ENCODE measurements at places on chromosomes 6 and 20.

DNA sequence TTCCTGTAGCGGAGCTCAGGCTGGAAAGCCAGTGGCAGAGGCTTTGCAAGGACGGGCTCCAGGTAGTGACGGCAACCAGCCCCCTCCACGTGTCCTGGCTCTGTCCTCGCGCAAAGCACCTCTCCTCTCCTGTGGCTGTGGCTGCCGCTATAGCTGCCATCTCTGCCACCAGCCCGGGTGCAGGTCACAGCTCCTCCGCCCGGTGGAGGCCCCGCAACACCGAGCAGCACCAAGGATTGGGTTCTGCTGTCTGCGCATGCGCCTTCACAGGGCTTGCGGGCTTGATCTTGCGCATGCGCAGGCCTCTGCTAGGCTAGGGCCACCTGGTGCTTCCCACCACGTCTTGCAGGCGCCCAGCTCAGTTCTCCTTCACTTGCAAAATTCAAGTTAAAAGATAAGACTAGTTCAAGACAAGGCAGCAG lies 625.4 kb downstream of the QKI start:
- peak; percentile 3 for DNase-seq

- DNase-seq: no peak
Observed at GRCh38 chr6:93896081-93896480, 476.7 kb upstream of the EPHA7 start.

- no peak for DNase-seq
Observed at GRCh38 chr6:140052736-140053729, 678.6 kb upstream of the CITED2 start.

DNA sequence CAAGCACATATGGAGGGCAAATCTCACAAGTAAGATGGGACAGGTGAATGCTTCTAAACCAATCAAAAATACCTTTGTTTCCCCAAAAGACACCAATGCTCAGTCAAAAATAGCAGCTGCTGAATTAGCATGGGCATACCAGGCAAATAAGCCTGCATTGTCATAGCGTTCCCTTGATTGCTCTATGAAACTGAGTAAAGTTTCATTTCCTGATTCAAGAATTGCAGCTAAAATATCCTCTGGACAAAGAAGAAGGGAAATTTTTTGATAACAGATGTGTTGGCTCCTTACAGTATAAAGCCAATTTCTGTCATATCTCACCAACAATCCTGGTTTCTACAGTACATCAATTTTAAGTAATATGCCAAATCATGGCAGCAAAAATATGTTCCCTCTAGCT lies 3.3 kb upstream of the TMEM14A start:
- DNase-seq: no peak

- no peak for DNase-seq
Observed at GRCh38 chr6:166814390-166814789, 142.0 kb downstream of the RNASET2 start.

DNA sequence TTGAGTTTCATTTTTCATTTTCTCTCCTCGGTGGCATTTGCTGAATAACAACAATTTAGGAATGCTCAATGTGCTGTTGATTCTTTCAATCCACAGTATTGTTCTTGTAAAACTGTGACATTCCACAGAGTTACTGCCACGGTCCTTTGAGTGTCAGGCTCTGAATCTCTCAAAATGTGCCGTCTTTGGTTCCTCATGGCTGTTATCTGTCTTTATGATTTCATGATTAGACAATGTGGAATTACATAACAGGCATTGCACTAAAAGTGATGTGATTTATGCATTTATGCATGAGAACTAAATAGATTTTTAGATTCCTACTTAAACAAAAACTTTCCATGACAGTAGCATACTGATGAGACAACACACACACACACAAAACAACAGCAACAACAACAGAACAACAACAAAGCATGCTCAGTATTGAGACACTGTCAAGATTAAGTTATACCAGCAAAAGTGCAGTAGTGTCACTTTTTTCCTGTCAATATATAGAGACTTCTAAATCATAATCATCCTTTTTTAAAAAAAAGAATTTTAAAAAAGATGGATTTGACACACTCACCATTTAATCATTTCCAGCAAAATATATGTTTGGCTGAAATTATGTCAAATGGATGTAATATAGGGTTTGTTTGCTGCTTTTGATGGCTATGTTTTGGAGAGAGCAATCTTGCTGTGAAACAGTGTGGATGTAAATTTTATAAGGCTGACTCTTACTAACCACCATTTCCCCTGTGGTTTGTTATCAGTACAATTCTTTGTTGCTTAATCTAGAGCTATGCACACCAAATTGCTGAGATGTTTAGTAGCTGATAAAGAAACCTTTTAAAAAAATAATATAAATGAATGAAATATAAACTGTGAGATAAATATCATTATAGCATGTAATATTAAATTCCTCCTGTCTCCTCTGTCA lies 88.1 kb downstream of the SNAP25 start:
- DNase-seq: no peak

GRCh38 chr6:13288481-13288880 lies 39.9 kb downstream of the TBC1D7 start:
- no peak for DNase-seq

DNA sequence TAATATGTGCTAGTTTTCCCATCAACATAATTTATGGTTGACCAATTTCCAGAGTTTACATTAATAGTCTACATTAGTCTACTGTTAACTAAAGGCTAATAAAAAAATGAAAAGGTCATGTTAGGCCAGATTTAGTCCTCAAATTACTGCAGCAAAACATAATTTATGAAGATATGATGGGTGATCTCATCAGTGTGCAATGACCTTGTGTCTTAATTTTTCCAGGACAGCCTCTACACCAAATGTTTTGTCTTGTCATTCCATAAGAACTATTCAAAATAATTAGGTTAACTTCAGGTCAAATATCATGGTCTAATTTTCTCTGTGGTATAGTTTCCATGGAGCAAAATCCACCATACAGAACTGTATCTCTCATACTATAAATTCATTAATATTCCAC lies 234.2 kb downstream of the COL12A1 start:
- no peak for DNase-seq

DNA sequence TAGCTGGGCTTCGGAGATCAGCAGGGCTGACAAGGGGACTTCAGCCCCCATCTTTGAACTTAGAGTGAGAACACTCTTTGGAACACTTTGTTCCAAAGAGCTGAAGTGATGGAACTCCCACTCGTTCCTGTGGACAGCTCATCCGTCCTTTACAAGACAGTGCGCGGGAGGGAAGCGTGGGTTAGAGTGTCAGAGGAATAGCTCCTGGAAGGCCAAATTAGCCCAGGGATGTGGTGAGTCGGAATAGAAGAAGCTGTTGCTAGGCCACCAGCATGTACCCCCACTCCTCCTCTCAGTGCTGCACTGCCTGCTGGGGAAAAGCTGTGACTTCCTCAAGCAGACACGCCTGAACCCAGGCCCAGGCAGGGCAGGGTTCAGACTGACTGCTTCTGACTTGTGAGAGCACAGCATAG lies 1.7 kb downstream of the SDCBP2 start:
- DNase-seq: peak; percentile 45

Measured in small intestine (tissue), 16 donors.